Lower leg skin (tissue), 4 donors: ENCODE measurements at places on chromosomes 11 and 22. TPM values are rescaled to one million over a fixed set of nuclear protein-coding genes. Genes with fewer than 3 reads are reported as not detected.
A peak's percentile ranks its signal among the peaks of the same experiment; 100 is the strongest.

- no peak for DNase-seq
Measured at GRCh38 chr11:78216571-78217287, 28.0 kb downstream of the USP35 start.

GRCh38 chr22:28600546-28601143 lies 79.0 kb downstream of the TTC28 start:
- no peak for DNase-seq

DNA sequence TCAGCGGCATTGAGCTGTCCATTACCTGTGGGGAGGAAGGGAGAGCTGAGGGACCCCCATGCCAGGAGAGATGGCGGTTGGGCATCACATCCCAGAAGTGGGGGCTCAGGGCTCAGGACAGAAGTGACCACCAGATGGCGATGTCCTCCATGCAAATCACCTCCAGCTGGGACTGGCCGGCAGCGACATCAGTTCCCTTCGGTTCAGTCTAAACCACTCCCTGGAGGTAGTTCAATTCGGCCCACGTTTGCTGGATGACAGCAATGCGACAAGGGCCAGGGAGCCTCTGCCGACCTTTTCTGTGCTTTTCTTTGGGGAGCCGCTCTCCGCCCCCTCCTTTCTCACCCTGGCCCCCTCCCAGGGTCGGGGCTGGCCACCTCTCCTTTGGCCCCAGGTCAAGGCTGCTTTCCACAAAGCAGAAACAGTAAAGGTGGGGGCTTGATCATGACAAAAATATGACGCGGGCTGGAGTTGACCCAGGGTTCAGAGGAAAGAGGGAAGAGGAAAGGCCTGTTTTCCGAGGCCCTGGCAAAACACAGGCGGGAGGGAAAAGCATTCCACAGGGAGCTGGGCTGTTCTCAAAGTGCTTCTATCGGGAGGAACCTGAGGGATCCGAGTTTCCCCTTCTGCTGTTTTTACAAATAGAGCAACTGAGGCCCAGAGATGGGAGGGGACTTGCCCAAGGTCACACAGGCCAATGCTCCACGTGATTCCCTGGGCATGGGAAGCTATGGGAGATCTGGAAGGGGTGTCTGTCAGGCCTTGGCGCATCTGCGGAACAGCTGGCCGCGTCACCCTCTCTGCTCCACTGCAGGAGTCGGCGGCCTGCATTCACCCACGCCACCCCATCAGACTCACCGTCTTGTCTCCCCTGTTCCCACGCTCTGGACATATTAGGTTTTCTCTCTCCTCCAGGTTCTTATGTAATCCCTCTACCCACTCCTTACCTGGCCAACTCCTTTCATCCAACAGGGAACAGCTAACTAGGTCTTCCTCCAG lies 54.7 kb downstream of the FBXO7 start:
- peak; percentile 97 for DNase-seq

DNA sequence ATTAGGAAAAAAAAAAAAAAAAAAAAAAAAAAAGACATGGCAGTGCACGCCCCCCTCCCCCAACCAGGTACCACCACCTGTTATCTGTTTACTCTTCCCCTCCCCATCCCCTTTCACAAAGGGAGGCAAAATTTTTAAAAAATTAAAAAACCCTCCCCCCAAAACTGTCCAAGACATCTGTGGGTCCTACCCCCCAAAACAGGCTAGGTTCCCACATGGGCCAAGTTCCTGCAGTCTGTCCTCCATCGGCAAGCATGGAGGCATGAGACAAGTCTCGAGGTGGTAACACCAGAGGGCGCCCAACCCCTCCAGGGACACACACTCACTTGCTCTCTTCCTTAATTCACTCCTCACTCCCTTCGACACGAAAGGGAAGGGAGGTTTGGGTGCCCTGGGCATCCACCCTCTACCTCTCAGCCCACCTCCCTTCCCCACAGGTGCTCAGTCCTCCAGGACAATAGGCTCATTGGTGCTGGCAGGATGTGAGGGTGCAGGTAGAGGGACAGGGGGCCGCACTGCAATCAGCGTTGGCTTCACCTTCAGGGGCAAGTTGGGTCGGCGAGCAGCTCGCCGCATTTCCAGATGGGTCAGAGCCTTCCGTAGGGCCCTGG lies 2.2 kb upstream of the TUT1 start:
- peak; percentile 94 for DNase-seq

Gene KRTAP5-1
- total RNA-seq = 8.1 TPM

DNA sequence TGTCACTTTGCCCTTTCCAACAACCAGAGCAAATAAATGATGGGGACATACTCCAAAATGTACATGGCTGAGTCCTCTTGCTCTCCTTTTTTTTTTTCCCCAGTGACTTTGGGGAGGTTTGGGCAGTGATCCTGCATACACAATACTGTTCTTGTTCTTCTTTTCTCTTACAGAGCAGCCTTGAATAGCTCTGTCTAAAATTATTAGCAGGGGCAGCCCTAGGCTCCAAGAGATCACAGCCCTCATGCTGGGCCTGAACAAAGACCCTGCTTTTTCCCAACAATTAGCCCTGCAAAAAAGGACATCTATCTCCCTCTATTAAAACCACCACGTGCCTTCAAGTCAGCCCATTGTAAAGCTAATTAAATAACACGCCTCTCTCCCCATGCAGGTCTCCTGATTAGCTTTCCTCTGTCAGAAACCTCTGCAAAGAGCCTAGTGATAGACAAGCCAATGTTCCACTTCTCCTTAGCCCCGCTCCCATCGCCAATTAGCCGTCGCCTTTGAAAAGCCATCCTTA lies 54.7 kb downstream of the ETS1 start:
- no peak for DNase-seq

GRCh38 chr22:41683616-41684015 lies 5.1 kb downstream of the SNU13 start:
- no peak for DNase-seq

- no peak for DNase-seq
Measured at GRCh38 chr11:59865031-59865430, 1.3 kb downstream of the TCN1 start.

Gene STX3
- 39.4 TPM for total RNA-seq

Gene MPZL3
- 55.9 TPM for total RNA-seq

GRCh38 chr11:78066471-78066870 lies 2.8 kb downstream of the THRSP start:
- no peak for DNase-seq

DNA sequence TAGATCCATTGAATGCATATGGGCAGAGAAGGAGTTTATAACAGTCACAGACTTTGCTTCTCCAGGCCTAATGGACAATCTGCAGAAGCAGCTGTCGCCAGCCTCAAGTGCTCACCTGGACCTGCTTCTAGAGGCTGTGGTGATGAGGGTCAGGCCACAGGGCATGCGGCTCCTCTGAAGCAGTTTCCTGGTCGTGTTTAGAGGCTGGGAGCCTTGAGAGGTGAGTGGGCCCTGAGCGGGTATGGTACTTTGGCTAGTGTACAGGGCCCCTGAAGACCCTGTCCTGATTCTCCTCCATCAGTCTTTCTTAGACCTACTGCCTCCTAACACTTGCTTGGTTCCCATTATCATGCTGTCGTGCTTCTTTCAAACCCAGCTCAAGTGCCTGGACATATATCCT lies 41.2 kb downstream of the NXPE2 start:
- no peak for DNase-seq

DNA sequence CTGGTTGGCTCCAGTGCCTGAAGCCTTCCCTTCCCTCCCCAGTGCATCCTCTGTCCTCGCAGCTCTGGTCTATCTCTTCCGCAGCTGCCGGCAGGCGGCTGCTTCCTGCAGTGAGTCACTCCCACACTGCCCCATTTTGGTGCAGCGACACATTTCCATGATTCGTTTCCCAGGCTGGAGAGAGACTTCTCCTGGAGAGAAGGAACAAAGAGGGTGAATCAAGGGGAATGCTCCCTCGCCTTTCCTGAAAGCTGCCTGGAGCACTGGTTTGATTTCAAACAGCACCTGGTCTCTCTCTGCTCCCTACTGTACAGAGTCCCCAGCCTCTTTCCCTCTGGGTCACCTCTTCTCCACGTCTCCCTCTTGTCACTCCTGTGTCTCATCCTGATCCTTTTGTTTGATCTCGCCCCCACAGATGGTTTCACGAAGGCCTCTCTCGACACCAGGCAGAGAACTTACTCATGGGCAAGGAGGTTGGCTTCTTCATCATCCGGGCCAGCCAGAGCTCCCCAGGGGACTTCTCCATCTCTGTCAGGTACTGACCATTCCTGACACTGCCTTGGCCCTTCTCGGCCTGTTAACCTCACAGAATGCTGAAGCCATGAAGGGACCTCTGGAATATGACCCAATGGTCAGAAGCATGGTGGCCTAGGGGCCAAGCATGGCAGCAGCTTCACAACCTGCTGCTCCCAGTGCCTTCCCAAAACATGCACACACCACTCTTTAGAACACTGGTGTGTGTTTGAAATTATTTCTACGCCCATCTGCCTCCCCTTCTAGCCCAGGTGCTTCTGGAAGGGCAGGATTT lies at the start of gene TMA7B:
TSS of gene TMA7B (plus strand) at position 758 of the 808 bp plus-strand sequence. CDS start 3,978 bp downstream, outside the sequence.
- no peak for DNase-seq

Gene SERPIND1
- not detected for total RNA-seq

- no peak for DNase-seq
Measured at GRCh38 chr11:32573228-32573627, 10.4 kb upstream of the EIF3M start.

DNA sequence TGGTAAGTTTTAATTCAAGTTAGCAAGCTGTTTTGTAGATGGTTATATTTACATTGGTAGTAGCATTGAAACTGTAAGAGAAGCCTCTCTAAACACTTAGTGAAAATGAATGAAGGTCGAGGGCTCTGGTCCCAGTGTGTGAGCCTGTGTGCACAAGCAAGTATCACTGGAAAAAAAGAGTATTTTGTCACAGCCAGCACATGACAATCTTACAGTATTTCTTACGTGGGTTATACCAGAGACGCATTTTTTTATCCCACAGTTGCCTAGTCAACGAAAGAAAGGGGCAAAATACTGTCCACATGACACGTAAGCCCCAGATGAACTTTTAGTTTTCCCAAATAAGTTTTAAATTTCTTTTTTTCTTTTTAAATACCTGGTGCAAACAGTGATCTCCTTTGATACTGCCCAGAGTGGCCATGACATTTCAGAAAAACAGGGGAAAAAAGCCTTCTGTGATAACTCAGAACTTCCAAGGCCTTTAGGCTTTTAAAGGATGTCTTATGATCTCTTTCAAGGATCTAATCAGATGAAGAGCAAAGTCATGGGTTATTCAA lies 23.5 kb downstream of the RAB38 start:
- DNase-seq = no peak

Gene OSBP2
- total RNA-seq = 8.1 TPM

GRCh38 chr11:113349528-113349927 lies 35.1 kb downstream of the TTC12 start:
- no peak for DNase-seq

- no peak for DNase-seq
Measured at GRCh38 chr11:27390318-27391295, 27.6 kb upstream of the CCDC34 start.

Gene LINC01488
- total RNA-seq = not detected

- no peak for DNase-seq
Measured at GRCh38 chr11:5369789-5370188, 13.8 kb upstream of the OR51M1 start.

- no peak for DNase-seq
Measured at GRCh38 chr11:108852701-108853100, 187.8 kb downstream of the DDX10 start.
